ENCODE measurements at places on chromosomes 6 and 20.

GRCh38 chr20:8720089-8720488 lies 348.8 kb upstream of the PLCB4 start:
- no peak for DNase-seq

- no peak for DNase-seq
Measured at GRCh38 chr6:153580776-153581175, 449.7 kb upstream of the RGS17 start.

DNA sequence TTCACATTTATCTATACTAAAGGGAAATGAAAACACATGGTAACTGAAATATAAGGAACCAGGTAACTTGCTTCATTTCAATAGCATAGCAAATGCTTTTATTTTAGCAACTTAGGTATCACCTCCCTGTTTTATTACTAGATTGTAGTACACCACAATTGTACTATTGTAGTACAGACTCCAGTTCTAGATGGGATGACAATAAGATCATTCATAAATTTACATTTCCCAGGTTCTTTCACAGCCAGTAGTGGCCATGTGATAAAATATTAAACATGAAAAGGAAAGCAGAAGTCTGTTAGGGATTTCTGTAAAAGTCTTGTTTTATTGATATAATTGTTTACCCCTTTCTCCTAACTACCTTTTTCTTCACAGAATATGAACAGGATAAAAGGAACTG lies 97.2 kb downstream of the LMBRD1 start:
- DNase-seq: no peak

DNA sequence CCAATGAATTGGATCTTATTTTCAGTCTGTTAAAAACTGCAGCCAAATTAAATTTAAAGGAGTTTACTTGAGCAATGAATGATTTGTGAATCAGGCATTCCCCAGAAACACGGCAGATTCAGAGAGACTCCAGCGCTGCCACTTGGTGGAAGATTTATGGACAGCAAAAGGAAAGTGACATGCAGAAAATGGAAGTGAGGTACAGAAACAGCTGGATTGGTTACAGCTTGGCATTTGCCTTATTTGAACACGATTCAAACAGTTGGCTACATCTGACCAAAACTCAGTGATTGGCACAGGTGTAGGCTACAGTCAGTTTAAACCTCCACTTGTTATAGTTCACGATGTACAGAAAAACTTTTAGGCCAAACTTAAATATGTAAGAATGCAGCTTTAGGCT lies 257.6 kb upstream of the IMPG1 start:
- DNase-seq: no peak

- DNase-seq: no peak
Measured at GRCh38 chr20:24783631-24784492, 165.2 kb upstream of the CST7 start.

GRCh38 chr6:95690328-95690727 lies 113.0 kb downstream of the MANEA start:
- DNase-seq: no peak

DNA sequence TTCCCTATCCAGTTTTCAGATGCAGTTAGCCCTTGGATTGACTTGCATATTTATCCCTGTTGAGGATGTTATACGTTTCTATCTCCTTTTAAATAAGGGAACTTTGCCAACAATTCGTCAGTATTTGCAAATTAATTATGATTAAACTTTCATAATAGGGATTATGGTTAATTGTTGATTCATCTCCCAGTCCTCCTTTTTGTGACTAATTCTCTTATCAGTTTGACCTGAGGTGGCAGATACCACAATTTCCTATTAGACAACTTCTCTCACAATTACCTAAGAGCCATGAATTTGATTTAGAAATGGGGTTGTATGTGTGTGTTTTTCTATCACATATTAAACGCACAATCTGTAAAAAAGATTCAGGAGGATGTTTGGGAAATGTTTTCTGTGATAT lies 172.9 kb downstream of the LAMA2 start:
- no peak for DNase-seq

DNA sequence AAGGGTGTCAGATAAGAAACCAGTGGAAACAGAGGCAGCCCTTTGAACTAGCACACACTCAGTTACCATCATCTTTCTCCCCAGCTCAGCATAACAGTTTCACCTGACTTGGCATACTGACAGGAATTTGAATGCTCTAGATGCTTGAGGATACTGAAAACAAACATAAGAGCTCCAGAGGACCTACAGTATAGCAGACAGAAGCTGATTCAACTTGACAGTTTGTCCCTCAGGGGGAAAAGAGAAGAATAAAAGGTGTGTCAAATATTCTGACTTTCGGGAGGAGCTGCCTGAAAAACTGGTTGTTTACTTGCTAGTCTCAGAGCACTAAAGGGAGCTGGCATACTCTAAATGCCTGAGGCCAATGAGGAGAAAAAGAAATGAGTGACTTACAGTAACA lies 35.1 kb downstream of the EYS start:
- DNase-seq: no peak

- no peak for DNase-seq
Measured at GRCh38 chr6:34011264-34011663, 134.6 kb downstream of the GRM4 start.

- no peak for DNase-seq
Measured at GRCh38 chr20:46610145-46610544, 41.1 kb downstream of the SLC13A3 start.

DNA sequence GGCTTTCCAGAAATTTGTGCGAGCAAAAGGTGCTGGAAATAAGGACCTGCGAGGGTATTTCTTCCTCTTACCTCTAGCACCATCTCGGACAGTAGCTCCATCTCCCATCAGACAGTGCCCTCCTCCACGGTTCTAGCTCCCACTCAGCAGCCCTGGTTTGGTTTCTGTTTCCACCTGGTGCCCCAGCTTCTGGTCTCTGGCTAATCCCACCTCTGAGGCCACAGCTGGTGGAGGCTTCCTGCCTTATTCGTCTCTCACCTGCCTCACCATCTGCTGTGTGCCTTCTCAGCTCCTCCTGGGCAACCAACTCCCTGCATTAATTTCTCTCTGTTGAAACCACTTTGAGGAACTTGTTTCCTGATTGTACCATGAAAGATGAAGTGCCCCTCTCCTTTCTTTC lies 162.4 kb upstream of the CDYL start:
- no peak for DNase-seq

DNA sequence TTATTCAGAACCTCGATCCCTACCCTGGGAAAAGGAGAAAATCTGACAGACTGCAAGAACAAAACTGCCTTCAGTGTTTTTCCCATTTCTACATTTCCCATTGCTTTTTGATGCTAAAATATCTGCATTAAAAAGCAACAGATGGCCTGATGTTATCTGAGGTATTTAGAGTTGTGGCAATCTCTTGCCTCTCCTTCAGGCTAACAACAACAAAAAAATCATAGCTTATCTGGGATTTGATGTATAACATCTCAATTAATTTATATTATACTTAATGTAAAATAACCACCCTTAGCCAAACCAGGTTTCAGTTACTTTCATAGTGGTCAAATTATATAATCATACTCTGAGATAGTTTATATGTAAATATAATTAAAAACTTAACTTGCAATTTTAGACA lies 15.8 kb upstream of the GABRR2 start:
- DNase-seq: no peak

- no peak for DNase-seq
Measured at GRCh38 chr6:13354331-13355042, 26.1 kb upstream of the TBC1D7 start.

DNA sequence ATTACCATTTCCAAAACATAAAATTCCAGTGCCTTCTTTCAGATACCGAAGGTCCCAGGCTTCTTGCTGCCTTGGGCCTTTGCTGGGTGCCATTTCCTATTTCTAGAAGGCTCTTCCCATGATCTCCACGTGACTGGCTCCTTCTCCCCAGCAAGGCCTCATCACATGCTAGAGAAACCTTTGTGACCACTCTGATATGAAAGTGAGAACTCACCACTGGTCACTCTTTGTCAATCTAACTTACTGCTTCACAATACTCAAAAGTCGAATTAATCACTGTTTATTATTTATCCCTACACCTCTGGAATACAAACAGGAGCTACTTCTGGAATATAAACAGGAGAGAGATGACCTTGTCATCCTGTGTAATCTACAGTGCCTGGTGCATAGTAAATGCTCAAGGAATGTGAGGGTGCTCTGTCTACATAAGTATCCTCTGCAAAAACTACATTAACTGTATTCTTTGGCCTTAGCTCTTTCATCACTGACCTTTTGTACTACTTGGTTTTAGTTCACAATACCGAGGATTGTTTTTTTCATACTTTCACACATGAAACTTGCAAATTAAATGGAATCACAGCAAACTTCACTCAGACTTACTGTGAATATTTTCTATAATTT lies 1.6 kb downstream of the STX7 start:
- DNase-seq: no peak

- no peak for DNase-seq
Measured at GRCh38 chr6:112522587-112522986, 175.5 kb downstream of the RFPL4B start.

- peak; percentile 53 for DNase-seq
Measured at GRCh38 chr6:31308050-31308844, 36.4 kb upstream of the HLA-C start.

GRCh38 chr6:167045828-167046580 lies 46.8 kb downstream of the CEP43 start:
- DNase-seq: no peak

DNA sequence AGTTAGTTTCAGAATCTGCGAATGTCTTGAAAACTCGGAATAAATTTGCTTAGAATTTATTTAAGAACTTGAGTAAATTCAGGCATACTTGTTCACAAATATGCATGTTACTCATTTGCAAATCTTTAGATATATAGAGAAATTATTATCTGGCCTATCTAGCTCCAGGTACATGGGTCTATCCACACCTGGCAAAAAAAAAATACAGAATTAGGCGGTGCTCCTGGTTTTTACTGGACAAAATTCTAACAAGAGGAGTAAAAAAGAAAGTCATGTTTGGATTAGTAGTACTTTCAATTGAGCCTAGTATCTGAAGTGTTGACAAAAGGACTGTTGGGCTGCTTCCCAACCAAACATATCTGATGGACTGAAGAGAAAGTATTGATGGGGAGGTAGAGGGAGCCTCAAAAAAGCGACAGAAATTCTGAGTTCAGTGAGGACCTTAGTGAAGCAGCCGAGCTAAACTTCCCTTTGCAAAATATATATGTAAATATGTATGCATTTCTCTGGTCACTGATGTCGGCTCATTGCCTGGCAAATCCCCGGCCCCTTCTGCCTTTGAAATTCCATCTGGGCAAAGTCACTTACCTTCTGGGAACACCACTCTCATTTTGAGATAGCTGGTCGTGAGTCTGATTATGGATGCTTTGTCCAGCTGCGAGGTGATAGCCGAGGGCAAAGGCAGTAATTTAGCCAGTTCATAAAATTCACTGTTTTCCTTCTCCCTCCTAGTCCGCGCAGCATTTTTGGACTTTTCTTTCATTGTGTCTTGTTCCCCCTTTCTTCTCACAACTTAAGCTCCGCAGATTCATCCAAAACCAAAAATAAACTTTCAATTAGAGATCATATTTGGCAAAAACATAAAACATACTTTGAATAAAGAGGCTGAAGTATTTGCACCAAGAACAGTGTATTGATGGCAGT lies 1.8 kb downstream of the SIM1 start:
- DNase-seq: no peak

DNA sequence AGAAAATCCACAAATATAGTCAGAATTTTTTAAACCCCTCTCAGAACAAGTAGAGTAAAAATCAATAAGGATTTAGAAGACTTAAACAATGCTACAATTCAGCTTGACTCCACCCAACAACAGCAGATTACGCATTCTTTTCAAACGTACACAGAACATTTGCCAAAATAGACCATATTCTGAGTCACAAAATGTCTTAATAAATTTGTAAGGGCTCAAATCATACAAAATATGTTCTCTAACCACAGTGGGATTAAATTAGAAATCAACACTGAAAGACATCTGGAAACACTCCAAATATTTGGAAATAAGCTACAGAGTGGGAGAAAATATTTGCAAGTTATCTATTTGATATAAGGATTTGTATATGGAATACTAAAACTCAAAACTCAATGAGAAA lies 164.2 kb upstream of the AKAP12 start:
- DNase-seq: no peak

- DNase-seq: no peak
Measured at GRCh38 chr6:74853991-74854390, 351.9 kb downstream of the COL12A1 start.

DNA sequence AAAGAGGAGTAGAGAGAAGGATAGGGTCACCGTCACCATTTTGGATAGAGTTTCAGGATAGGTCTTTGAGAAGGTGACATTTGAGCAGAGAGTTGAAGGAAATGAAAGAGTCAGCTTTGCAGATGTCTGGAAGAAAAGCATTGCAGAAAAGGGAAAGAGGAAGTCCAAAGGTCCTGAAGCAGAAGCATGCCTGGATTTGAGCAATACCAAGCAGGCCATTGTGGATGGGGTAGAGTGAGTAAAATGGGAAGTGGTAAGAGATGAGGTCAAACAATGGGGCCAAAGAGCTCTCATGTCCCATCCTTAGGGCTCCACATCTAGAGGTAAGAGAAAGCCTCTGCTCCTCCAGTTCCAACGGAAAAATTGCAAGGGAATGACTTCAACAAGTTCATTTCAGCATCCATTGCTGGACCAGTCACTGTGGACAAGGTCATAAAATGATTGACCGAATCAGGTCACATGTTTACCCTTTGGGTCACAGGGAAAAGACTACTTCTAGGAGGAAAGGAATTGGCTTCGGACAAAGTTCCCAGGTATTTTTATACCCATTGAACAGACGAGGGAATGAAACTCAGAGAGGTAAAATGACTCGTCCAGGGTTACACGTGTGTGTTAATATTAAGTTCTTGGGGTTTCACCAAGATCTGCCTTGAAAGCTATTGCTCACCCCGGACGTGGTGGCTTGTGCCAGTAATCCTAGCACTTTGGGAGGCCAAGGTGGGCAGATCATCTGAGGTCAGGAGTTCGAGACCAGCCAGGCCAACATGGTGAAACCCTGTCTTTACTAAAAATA lies 6.6 kb upstream of the SAMHD1 start:
- no peak for DNase-seq

DNA sequence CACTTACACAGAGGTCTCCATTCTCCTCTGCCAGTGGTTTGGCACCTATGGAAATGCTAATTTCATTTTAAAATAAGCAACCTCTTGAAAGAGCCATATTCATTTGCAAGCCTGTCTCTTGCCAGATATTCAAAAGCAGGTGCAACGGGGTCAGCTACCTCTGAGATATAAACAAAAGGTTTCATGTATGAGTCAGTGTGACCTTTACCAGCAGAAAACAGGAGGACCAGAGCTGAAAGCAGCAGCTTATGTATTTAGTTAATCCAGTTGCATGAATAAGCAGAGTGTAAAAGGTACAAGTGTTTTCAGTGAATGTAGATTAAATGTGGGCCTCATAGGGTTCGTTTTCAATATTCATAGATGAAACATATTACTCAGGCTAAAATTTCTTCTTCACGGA lies 56.0 kb downstream of the TENT5A start:
- DNase-seq: no peak

DNA sequence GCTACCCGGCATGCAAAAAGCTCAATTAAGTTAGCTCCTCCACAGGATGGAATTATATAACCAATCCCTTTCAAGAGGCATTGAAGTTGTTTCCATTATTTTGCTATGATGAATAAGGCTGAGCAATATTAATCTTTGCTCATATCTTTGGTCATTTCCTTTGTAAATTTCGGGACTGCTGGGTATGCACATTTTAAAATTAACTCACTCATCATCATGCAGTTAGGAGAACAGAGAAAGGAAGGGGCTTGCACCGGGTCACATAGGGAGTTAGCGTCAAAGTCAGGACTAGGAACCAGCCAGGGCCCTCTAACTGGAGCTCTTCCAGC lies 430 bp upstream of the FAM110A start:
- DNase-seq: no peak

Data from breast epithelium (tissue), 4 donors.